ENCODE measurements at places on chromosomes 5 and 9.

- no peak for DNase-seq
Observed at GRCh38 chr5:62465985-62466925, 53.7 kb downstream of the IPO11 start.

- DNase-seq, result no peak
Observed at GRCh38 chr5:127418367-127418766, 99.1 kb upstream of the PRRC1 start.

GRCh38 chr5:168816661-168817060 lies 237.5 kb upstream of the PANK3 start:
- no peak for DNase-seq

- DNase-seq, result no peak
Observed at GRCh38 chr9:87115785-87116184, 168.5 kb upstream of the GAS1 start.

DNA sequence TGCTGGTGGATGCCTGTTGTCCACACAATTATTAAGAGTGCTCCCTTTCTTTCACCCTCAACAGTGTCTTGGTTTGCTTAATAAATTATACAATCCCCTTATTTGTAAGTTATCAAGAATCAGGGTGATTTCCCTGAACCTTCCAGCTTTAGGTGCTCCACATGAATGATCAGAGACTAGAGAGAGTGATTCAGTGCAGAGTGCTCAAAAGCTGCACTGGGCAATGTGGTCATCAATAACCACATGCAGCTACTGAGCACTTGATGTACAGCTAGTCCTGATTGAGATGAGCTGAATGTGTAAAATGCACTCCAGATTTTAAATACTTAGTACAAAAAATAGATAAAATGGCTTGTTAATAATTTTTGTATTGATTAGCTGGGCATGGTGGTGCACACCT lies 76.8 kb upstream of the TRIO start:
- no peak for DNase-seq

DNA sequence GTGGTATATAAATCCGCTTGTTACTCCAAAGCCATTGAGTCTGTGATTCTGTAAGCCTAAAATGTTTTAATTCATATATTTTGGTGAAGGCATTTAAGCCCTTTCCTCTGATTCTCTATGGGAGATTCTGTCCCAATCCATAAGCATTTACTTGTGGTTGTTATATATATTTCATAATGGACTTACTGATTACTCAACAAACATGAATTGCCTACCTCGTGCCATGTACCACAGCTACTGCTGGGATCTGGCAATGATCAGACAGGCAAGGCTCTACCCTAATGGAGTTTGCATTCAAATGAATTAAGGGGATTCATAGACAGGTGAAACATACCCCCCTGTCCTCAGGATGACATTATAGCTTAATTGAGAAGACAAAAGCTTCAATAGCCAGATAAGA lies 54.5 kb downstream of the C9orf152 start:
- no peak for DNase-seq

DNA sequence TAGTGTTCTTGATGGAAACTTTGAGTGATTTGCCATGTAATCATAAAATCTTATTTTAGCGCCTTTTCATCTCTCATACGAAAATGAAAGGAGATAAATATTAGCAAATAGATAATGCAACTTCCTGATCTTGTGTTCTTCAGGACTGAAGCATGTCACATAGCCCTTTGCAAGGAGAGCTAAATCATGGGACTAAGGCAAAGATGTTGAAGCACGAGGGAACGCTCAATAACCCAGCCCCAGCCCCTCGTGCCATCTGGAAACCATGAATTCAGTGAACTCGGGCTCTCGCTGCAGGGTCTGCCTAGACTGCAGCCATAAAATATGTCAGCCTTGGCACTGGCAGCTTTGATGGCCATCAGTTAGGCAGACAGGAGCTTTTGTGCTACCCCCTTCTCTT lies 58.2 kb downstream of the F2RL2 start:
- DNase-seq, result no peak

- DNase-seq, result no peak
Observed at GRCh38 chr9:104536756-104537155, at the start of gene OR13C3. Gene OR13C3, minus strand, starts transcription at chr9:104536856. Its CDS starts 133 bp downstream, at chr9:104536723.

DNA sequence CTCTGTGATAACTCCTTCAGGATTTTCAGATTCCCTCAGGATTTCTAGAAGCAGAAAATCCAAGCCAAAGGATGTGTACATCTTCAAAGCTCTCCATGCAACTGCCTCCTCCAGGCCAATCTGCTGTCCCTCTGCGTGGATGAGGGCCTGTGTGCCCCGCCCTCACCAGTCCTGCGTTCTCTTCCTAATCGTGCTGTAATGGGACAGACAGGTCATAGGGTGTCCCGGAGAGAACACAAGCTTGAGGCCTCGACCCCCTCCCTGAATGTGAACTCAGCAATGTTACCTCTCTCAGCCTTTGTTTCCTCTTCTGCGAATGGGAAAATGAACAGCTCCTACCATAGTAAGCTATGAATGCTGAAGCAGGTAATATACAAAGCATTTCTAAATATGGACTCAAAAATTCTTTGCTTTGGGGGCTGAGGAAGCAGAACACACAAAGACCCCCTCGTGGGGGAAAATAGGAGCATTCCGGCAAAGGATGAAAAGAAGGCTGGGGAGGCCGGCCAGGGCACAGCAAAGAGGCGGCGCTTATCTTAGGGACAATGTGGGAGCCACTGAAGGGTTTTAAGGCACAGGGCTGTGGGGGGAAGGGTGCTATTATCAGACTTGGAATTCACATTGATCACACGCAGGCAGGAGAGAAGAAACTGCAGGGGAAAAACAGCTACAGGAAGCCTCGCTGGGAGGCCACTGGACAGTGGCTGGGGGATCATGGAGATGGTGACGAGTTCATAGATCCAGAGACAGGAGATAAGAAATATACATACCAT lies 57.2 kb upstream of the FBXW11 start:
- no peak for DNase-seq

GRCh38 chr5:131795228-131795627 lies 1.6 kb downstream of the FNIP1 start:
- no peak for DNase-seq

DNA sequence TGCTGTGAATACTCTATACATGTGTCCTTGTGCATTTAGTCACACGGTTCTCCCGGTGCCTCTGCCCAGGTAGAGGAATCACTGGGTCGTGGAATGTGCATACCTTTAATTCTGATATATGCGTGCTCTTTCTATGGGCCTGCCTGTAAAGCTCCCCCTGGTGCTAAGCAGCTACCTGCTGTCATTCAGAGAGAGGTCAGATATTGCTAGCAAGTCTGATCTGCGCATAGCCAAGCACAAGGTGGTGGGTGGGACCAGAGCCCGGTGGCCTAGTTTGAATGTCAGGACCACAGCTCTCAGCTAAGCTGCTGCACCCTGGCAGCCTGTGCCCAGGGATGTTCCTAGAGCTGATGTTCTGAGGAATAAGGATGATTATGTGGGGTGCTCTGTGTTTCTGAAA lies 33.4 kb downstream of the TJP2 start:
- no peak for DNase-seq

DNA sequence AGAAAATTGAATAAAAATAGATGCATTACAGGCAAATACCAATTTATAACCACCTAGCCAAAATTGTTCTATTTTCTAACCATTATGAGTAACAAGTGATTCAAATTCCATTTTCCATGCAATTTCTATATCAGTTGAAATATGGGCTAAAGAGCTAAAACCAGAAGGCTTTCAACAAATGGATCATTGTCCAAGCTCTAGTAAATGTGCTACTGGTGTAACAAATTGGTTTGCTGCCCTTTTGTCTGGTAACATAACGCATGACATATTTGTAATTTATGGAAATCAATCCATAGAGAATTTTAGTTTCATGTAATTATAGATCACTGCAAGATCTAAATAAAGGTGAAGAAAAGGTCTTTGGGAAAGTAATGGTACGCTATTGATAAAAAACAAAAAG lies 708.0 kb upstream of the GRAMD2B start:
- peak; percentile 73 for DNase-seq

DNA sequence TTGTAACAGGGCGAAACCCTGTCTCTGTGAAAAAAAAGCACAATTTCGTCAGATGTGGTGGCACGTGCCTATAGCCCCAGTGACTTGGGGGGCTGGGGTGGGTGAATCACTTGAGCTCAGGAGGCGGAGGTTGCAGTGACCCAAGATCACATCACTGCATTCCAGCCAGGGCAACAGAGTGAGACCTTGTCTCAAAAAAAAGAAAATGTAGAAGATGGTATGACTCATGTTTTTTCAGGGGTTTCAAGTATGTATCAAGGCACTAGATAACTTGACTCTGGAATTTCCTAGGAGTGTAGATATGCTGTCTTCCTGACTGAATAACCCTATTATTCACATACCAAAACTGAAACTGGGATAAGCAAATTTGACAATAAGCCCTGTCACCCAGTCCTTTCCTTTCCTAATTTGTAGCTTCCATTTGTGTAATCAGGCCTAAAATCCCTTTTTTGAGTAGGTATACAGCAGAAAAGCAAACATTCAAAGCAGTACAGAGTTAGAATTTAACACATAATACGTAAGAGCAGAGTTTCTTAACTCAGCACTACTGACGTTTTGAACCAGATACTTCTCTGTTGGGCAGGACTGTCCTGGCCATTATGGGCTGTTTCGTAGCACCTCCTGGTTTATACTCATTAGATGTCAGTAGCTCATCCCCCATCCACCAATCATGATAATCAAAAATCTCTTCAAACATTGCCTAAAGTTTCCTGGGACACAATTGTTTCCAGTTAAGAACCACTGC lies 17.3 kb upstream of the ANKRD18B start:
- no peak for DNase-seq

GRCh38 chr5:80437326-80437725 lies 29.5 kb downstream of the ZFYVE16 start:
- no peak for DNase-seq

GRCh38 chr9:21414220-21414940 lies 5.5 kb downstream of the IFNA8 start:
- no peak for DNase-seq

DNA sequence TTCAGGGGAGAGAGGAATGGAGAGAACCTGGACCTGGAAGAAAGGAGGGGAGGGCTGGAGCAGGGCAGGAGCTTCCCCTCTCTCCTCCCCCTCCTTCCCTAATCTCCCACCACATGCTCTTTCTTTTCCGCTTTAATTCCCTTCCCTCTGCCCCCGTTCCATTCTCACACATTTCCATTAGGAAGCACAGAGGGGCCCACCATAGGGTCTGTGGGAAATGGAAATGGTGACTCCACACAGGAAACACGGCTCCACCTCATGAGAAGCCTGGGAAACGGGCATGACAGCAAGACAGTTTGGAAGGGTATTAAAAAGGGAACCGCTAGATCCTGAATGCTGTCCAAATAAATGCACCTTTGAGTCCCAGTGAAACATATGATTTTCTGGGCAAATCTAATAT lies 64.9 kb upstream of the ENTREP1 start:
- no peak for DNase-seq

DNA sequence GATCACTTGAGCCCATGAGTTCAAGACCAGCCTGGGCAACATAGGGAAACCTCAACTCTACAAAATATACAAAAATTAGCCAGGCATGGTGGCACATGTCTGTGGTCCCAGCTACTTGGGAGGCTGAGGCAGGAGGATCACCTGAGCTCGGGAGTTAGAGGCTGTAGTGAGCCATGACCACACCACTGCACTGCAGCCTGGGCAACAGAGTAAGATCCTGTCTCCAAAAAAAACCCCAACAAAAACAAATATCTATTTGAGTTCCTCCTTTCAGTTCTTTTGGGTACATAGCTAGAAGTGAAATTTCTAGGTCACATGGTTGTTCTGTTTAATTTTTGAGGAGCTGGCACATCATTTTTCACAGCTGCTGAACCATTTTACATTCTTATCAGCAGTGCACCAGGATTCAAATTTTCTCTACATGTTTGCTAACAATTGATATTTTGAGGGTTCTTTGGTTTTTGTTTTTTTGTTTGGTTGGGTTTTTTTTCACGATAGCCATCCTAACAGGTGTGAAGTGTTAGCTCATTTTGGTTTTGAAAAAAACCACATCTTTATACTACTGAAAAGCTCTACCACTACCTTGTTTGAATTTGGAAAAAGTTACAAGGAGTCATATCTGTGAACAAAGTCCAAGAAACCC lies 176.9 kb upstream of the SLC12A2 start:
- DNase-seq, result no peak

DNA sequence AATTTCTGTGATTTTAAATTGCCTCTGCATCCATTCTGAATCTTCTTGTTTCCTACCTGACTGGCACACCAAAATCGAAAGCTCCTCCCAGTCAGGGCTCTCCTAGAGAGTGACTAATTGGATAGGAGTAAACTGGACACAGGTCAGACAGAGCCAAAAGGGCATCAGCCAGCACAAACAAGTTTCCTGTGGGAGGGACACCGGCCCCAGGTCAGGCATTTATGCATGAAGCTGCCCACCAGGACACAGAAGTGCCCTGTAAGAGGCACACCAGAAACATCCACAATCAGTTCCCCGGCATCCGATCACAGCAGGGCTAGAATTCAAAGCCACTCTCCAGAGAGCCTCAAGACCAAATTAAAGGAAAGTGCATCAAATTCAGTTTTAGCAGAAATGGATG lies 78.4 kb downstream of the SFXN1 start:
- DNase-seq, result no peak

GRCh38 chr5:170439944-170440269 lies 50.7 kb upstream of the KCNMB1 start:
- DNase-seq, result no peak

DNA sequence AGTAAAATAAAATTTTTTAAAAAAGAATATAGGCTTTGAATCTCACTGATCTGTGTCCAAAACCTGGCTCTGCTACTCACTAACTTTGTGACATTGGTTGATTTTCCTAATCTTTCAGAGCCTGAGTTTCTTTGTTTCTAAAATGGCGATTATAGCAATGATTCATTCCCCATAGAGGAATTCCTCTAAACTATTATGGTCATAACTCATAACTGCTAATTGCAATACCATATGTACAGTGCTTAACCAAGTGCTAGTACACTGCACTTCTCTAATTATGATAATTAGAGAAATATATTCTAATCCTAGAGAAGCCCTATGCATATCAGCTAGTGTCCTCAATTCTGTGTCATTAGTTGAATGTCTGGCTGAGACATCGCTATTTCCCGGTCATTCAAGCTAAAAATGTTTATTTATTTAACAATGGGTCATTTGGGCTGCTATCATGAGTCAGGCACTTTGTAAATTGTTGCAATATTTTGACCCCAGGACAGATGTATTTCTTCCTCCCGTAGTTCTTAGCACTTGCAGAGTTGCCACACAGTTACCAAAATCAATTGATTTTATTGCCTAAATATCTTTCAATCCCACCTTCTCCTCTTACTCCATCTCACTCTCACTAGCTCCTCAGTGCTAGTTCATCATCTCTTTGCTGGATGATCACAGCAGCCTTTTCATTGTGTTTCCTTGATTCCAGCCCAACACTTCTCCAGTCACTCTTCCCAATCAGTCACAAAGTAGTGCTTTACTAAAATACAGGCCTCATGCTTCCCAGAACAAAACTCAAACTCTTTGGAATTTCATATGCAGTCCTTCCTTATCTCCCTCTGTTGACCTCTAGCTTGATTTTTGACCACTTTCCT lies 200.9 kb upstream of the PAPPA start:
- DNase-seq, result no peak

- DNase-seq, result no peak
Observed at GRCh38 chr5:170552621-170553115, 48.8 kb downstream of the KCNIP1 start.

- peak; percentile 57 for DNase-seq
Observed at GRCh38 chr5:136249678-136250266, 56.8 kb upstream of the SMIM32 start.

- DNase-seq, result no peak
Observed at GRCh38 chr5:38948501-38948900, 102.7 kb downstream of the OSMR start.

- no peak for DNase-seq
Observed at GRCh38 chr5:111636736-111637135, 120.3 kb downstream of the NREP start.

All from NCI-H146 (cell line).